Endothelial cell of umbilical vein (primary cell): ENCODE measurements at places on chromosomes 11 and 22. TPM values are rescaled to one million over a fixed set of nuclear protein-coding genes. Genes with fewer than 3 reads are reported as not detected.

PAX6 gene
- not detected in 2 replicates for total RNA-seq

GRAMD1B gene
- 6.8 and 11.1 TPM in 2 replicates for total RNA-seq

OR8D1 gene
- not detected in 2 replicates for total RNA-seq

SPDYC gene
- not detected in 2 replicates for total RNA-seq

EHF gene
- not detected in 2 replicates for total RNA-seq

HEPHL1 gene
- total RNA-seq, result not detected in 2 replicates

PRG3 gene
- not detected in 2 replicates for total RNA-seq

PRR5L gene
- 6.1 and 9.5 TPM in 2 replicates for total RNA-seq

DEUP1 gene
- total RNA-seq, result not detected in 2 replicates

TNKS1BP1 gene
- total RNA-seq, result 93.6 and 111 TPM in 2 replicates

ARHGAP20 gene
- 1.1 and 1.4 TPM in 2 replicates for total RNA-seq

MMP10 gene
- total RNA-seq, result 15.0 and 22.8 TPM in 2 replicates

CRYBB2 gene
- total RNA-seq, result 1.4 TPM in 1 of 2 replicates, not detected in the other

TRIM3 gene
- 25.6 and 29.2 TPM in 2 replicates for total RNA-seq

ARFIP2 gene
- 46.7 and 48.4 TPM in 2 replicates for total RNA-seq

GPHA2 gene
- total RNA-seq, result not detected in 2 replicates

JOSD1 gene
- 64.9 and 73.1 TPM in 2 replicates for total RNA-seq

CST6 gene
- total RNA-seq, result 0.46 and 0.92 TPM in 2 replicates

CDC42EP2 gene
- 23.4 and 23.9 TPM in 2 replicates for total RNA-seq

HTR3B gene
- total RNA-seq, result not detected in 2 replicates

TRMU gene
- 60.4 and 65.7 TPM in 2 replicates for total RNA-seq

LZTR1 gene
- 60.1 and 86.8 TPM in 2 replicates for total RNA-seq

APOL6 gene
- total RNA-seq, result 1.3 and 3.0 TPM in 2 replicates

NXF1 gene
- total RNA-seq, result 71.4 and 74.4 TPM in 2 replicates

SGSM1 gene
- total RNA-seq, result 0.12 and 1.1 TPM in 2 replicates

SERHL2 gene
- 0.76 and 0.80 TPM in 2 replicates for total RNA-seq

PDXP gene
- total RNA-seq, result 14.8 and 18.0 TPM in 2 replicates

JAML gene
- 0.35 and 0.39 TPM in 2 replicates for total RNA-seq

SMCO4 gene
- 19.9 and 21.3 TPM in 2 replicates for total RNA-seq

TRIM49 gene
- not detected in 2 replicates for total RNA-seq

CAPN5 gene
- 14.3 and 15.0 TPM in 2 replicates for total RNA-seq

THY1 gene
- 0.75 TPM in 1 of 2 replicates, not detected in the other for total RNA-seq

TECTA gene
- total RNA-seq, result 0.28 and 0.44 TPM in 2 replicates

GDPD4 gene
- not detected in 2 replicates for total RNA-seq

PHF21B gene
- not detected in 2 replicates for total RNA-seq

TMEM86A gene
- 2.5 and 2.6 TPM in 2 replicates for total RNA-seq
